ENCODE measurements at places on chromosomes 13 and 19.

GRCh38 chr19:9934132-9934950 lies 2.0 kb downstream of the OLFM2 start:
- peak; percentile 86 for DNase-seq

- no peak for DNase-seq
Measured at GRCh38 chr13:61247149-61247936, 168.3 kb downstream of the PCDH20 start.

- no peak for DNase-seq
Measured at GRCh38 chr13:36352350-36352749, 6.2 kb upstream of the SPART start.

- DNase-seq: no peak
Measured at GRCh38 chr13:99421758-99422585, 79.3 kb upstream of the TM9SF2 start.

DNA sequence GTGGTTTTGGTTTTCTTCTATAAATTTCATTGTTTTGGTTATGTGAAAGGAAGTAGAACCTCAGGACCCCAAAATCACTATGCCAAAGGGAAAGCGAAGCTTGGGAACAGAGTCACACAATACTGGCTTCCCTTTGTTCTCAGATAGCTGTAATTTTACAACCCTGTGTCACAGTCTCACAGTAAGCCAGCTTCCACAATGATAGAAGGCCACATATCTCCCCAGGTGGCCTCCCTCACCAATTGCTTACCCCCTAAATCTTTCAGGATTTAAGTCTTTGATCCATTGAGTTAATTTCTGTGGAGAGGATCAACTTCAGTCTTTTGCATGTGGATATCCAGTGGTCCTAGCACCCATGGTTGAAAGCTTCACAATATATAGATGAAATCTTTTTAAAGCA lies 58.7 kb downstream of the SLC15A1 start:
- no peak for DNase-seq

DNA sequence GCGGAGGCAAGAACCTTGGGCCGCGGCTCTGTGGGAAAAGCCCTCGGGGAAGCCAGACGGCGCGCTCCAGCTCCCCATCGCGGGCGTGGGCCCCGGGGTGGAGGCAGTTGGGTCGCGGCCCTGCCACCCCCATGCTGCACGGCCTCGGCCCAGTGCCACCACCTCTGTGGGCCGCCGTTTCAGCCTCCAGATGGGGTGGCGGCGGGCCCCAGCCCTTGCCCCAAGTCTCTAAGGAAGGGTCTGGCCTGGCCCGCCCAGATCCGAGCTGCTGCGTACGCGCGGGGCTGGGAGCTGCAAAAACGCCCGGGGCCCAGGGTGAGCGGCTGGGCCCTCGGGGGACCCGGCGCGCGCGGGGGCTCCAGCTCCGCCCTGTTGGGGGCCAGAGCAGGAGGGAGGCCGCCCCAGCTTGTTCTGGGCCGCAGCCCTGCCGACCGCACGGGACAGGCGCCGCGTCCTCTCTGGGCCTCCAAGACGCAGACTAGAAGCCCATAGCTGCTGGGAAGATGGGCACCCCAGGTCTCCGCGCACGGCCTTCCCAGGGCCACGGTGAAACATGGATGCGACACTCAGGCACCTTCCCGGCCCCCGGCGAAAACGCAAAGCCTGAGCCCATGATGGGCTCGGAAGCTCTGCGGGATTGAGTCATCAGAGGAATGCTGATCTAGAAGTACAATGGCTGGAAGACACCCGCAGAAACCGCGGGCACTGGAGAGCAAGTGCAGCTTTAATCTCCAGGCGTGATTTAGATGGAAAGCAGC lies 110.1 kb downstream of the KCTD15 start:
- no peak for DNase-seq

GRCh38 chr13:26688286-26688685 lies 72.3 kb downstream of the GPR12 start:
- DNase-seq: no peak

DNA sequence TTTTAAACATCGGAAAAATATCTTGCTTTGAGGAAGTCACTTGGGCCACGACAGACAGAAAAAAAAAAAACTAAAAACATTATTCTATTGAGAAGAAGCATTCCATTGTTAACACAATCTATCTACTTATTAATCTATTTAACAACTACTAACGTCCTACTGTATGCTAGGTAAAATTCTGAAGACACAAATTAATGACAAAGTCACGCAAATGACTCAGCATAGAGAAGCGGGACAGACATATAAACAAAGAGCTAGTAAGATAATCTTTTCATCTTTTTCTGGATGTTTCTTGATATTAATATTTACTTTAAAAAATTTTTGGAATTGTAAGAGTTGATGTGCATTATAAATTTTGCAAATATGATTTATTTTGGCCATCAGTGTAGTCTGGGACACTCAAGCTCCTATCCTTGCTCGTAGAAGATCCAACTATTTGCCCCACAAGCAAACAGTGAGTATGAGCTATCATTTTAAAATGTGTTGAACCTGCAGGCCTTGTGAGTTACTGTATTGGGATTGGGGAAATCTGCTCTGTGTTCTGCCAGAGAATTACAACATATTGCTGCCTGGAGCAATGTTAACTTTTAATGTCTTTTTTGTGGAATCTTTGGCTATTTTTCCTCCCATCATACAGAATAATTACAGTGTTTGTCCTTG lies 109.1 kb downstream of the PCDH9 start:
- no peak for DNase-seq

- no peak for DNase-seq
Measured at GRCh38 chr19:17312189-17313113, 3.1 kb downstream of the DDA1 start.

- no peak for DNase-seq
Measured at GRCh38 chr13:59689057-59689456, 474.7 kb downstream of the DIAPH3 start.

DNA sequence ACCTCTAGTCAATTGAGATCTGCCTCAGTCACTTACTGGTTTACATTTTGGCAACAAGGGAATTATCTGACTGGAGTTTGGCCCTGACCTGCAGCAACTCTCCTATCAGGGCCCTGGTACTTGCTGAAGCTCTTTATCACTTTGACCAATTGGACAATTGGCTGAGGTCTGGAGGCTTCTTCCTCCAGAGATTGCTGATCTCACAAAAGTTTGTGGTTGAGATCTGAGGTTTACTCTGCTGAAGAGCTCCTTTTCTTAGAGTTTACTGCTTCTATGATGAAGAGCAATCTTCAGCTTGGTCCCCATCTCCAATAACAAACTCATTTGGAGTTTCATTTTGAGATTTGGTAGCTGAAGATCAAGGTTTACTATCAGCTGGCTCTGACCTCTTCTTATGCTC lies 276.9 kb upstream of the SGCG start:
- DNase-seq: no peak

DNA sequence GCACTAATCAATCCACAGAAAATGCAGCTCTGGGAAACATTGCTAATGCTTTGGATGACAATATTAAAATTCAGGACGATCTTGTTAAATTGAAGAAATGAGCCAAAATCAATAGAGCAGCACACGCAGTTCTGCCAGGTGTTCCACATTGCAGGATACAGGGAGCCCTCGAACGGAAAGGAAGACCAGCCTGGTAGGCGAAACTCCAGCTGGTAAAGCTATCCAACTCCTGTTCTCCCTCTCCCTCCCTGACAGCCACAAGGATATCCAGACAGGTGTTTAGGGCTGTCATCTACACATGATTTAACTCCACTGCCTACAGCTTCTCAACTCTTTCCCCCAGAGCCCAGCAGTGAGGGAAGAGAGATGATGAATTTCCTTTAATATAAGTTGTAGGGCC lies 67.7 kb downstream of the EPSTI1 start:
- DNase-seq: peak; percentile 23

- no peak for DNase-seq
Measured at GRCh38 chr13:63463782-63464610, 2048.3 kb upstream of the PCDH20 start.

DNA sequence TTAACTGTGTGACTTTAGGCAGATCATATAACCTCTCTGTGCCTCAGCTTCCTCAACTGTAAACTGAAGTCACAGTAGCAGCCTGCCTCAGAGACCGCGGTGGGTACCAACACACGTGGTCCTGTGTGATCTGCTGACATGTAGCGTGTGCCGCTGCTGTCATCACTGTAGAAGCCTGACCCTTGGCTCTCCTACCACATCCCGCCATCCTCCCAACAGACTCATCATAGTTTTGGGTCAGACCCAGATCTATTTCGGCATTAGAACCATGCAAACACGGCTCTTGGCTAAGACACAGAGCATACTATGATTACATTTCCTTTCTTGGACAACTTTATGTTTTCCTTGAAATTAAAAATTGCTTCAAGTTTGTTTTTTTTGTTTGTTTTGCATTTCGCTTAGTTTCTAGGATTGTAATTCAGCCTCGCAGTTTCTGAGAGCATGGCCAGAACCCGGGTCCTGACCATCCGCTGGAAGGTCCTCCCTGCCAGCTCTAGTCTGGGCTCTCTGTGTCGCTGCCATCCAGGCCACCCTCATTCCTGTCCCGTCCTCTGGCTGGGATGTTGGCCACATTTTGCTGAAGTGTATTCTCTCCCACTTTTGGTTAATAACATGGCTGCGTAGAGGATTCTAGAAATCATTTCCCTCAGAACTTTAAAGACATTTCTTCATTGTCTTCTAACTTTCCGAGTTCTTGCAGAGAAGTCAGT lies 53.0 kb downstream of the GGACT start:
- no peak for DNase-seq

- DNase-seq: no peak
Measured at GRCh38 chr13:112977525-112977924, 8.5 kb downstream of the MCF2L start.

GRCh38 chr19:41328842-41329225 lies 18.9 kb downstream of the CCDC97 start:
- no peak for DNase-seq

GRCh38 chr13:23418776-23419683 lies 14.5 kb downstream of the SACS start:
- no peak for DNase-seq

DNA sequence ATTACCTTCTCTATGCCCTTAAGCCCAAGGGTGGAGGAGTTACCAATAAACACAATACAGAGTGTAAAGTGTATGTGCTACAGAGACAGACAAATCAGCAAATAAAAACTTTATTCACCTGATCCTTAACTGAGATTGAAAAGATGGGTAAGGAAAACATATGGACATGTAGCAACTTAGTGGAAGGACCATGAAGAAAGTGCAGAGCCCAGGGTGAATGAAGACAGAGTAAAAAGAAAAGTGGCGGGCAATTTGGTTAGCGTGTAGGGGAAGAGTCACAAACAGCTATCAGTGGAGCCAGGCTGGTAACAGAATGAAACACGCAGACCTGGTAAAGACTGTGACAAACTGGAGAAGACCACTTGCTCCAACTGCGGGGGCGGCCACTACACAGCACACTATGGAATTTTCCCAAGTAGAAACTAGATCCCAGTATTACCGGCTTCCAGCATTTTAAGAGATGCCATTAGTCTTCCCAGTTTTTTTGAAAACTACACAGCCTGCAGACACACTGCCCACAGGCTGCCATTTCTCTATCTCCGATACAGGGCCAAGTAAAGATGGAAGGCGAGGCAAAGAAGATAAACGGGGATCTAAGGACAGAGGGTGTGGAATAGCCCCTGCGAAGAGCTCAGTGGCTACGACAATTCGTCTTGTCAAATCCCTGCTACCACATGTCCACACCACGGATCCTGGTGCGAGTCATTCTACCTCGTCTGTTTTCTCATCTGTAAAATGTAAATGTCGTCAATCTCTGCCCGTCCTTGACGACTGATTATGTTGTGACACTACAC lies 1.2 kb downstream of the UQCRFS1 start:
- DNase-seq: no peak

DNA sequence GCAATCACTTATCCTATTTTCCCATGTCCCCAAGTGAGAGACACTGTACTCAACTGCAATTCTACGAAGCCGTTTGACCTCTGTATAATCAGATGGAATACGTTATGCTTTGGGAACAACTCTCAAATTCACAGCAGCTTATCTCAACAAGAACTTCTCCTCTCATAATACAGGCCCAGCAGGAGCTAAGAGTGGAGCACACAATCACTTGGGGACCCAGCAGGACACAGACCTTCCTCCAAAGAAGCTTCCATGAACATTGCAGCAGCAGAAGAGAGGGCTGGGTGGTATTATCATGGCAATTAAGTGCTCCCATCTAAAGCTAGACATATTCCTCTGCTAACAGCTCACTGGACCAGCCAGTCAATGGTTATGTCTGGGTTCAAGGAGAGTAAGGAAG lies 428.3 kb upstream of the MIR17HG start:
- no peak for DNase-seq

- no peak for DNase-seq
Measured at GRCh38 chr13:112069845-112070251, 2.9 kb downstream of the SOX1 start.

- no peak for DNase-seq
Measured at GRCh38 chr13:63190219-63190618, 1774.6 kb upstream of the PCDH20 start.

- peak; percentile 65 for DNase-seq
Measured at GRCh38 chr19:55082020-55082851, 6.6 kb downstream of the EPS8L1 start.

- DNase-seq: no peak
Measured at GRCh38 chr13:20903164-20903475, 574 bp upstream of the XPO4 start.

DNA sequence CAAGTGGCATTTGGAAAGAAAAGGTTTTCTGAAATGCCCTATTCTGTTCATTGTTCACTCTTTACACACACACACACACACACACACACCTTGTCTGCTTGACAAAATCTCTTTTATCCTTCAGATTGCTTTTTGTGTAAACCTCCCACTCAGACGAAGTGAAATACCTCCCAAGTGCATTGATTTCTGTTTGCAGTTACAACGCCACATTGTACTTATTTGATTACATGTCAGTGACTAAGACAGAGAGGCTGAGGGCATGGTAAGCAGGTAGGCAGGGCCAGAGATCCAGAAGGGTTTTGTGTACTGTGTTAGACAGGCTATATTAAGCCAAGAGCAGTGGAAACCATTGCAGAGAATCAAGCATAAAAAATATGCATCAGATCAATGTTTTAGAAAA lies 561.8 kb downstream of the GPC6 start:
- DNase-seq: no peak

DNA sequence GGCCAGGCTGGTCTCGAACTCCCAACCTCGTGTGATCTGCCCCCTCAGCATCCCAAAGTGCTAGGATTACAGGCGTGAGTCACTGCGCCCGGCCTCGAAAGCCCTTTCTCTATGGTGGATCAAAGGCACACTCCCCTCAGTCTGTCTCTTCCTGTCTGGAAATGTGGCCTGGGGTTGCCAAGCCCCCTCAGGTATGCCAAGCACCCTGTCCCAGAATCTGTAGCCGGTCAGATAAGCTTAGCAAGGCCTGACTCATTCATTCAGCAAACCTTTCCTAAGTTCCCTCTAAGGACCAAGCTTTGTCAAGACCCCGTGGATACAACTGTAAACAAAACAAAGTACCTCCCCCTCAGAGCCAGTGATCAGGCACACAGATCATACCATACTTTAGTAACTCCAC lies 14.1 kb downstream of the NUCB1 start:
- no peak for DNase-seq

DNA sequence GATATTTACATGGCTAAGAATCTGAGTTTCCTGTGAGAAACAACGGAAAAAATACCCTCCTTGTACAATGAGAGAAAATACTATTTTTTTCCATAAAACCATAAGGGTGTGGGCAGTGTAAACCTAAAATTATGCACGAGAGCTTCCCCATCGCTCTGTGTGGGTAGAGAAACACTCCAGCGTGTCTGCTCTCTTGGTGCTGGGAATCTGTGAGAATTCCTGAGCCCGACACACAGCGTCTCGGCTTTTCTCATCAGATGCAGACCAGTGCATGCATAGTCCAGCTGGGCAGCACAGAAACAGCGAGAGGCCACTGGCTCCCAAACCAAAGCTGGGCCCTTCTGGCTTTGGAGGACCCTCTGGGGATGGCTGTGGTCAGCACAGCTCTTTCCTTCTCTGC lies 12.0 kb downstream of the PLPP2 start:
- no peak for DNase-seq

GRCh38 chr13:48819899-48820298 lies 155.8 kb upstream of the FNDC3A start:
- DNase-seq: no peak
